ENCODE measurements at places on chromosomes 2 and 18.

- no peak for DNase-seq
Observed at GRCh38 chr2:174740721-174741120, 23.6 kb downstream of the CHRNA1 start.

GRCh38 chr18:58495207-58495606 lies 133.7 kb downstream of the ALPK2 start:
- DNase-seq: no peak

- DNase-seq: no peak
Observed at GRCh38 chr2:241559323-241560161, 997 bp downstream of the BOK start.

- DNase-seq: no peak
Observed at GRCh38 chr2:52613064-52613463, 1154.5 kb upstream of the CHAC2 start.

DNA sequence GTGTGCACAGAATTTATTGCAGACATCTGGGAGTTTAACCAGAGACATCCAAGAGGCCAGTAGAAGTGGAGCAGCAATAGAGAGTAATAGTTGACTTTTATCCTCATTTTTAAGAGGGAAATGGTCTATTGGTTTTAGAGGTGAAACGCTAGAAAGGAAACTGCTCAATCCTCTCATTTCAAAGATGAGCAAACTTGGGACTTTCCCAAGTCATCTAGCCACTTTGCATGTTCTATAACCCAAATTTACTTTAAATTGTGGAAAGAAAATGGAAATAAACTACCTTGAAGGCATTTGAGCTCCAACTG lies 601.7 kb downstream of the ARHGAP15 start:
- no peak for DNase-seq

GRCh38 chr2:160266037-160266551 lies 66.0 kb upstream of the ITGB6 start:
- DNase-seq: peak; percentile 20

DNA sequence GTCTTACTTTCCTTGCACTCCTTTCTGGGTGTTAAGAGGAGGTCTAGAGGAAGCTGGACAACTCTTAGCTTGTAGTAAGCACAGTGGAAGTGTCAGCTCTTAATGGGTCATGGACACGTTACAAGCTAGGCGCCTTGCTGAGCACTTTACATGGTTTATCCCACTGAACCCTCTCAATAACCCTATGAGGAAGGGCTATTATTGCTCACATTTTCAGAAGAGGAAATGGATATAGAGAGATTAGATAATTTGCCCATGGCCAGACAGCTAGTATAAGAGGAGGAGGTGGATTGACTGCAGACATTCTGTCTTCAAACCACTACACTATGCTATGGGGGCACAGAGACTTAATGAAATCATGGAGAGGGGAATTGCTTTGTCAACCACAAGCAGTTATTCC lies 8.3 kb upstream of the IL1RN start:
- DNase-seq: no peak

- no peak for DNase-seq
Observed at GRCh38 chr2:198762441-198762840, 695.3 kb downstream of the SATB2 start.

- no peak for DNase-seq
Observed at GRCh38 chr2:69641887-69642708, 1.4 kb downstream of the AAK1 start.

- no peak for DNase-seq
Observed at GRCh38 chr2:128290356-128290755, 28.3 kb downstream of the HS6ST1 start.

DNA sequence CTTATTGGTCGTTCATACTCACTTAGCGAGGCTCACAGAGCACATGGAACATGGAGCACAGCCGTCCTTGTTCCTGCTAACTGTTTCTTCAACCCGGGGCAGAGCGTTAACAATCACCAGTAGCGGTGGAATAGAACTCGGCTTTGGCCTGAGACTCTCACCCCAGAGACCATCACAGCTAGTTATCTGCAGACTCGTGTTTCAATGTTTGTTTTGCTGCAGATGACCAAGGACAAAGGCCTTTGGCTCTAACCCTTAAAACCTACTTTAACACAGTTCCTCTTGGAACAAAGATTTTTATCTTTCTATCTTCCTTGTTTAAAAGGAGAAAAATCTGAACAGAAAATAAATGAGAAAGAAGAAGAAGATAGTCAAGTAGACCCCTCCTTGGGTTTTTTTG lies 320.2 kb upstream of the UBE2E3 start:
- DNase-seq: no peak

DNA sequence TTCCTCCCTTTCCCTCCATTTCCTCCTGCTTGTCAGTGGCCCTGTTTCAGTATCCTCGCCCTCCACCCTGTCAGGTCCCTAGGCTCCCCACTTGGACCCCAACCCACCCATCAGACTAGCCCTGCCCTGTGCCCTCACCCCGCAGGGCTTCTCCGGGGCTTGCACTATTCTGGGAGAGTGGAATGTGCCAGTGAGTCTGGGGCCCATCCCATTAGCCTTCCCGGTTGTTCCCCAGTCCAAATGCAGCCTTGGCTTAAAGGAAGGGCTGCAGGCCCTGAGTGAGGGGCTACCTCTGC lies 45.5 kb downstream of the MYO7B start:
- DNase-seq: no peak

GRCh38 chr18:54440292-54440691 lies 82.6 kb downstream of the C18orf54 start:
- no peak for DNase-seq

GRCh38 chr18:13375302-13376255 lies 157.0 kb downstream of the LDLRAD4 start:
- DNase-seq: peak; percentile 59

- no peak for DNase-seq
Observed at GRCh38 chr2:127408807-127409099, 9.5 kb upstream of the PROC start.

GRCh38 chr2:56749152-56749752 lies 565.5 kb downstream of the CCDC85A start:
- DNase-seq: no peak

DNA sequence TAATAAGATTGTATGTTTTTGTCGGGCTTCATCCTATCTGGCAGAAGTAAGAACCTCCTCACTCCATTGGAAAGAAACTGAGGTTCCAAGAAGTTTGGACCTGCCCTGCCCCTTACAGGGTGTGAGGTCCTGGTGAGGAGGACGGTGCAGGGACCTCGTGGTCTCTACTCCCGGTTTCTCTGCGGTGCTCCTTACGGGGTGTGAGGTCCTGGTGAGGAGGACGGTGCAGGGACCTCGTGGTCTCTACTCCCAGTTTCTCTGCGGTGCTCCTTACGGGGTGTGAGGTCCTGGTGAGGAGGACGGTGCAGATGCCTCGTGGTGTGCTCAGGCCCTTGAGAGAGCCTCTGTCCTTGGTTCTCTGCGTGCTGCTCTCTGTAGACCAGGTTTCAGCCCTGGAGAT lies 5.2 kb downstream of the CTDP1 start:
- DNase-seq: no peak

DNA sequence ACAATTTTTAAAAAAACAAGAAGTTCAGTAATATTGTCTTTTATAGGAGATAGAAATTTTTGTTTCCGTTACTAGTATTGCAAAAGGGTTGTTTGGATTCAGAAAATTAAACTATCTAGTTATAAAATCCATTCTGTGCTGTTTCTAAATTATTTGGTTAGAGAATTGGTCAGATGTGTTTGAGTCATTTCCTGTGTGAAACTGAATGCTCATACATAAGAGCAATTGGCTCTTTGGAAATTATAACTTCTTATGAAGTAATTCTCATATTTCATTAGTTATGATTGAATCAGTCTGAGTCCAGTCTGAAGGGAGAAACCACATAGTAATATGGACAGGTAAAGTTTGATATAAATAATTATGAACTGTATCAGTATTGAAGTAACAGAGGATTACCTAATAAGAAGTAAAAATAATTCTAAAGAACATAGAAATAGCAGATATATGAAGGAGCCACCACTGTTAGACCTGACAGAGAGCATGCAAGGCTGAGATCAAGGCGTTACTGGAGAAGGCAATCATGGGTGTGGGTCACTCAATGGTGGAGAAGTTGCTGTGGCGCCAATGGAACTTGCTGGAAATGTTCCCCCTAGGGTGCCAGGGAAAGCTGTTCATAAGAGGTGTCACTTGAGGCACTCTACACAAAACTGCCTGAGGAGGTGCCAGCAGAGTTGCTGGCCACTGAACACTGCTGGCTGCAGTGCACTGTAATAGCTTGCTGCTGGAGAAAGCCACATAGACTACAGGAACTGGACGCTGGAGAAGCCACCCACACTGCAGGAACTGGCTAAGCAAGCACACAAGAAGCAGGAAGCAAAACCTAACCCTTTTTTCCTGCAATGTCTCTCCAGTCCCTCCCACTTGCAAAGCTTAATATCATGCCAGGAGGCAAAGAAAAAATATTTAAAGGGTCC lies 18.0 kb upstream of the FAP start:
- DNase-seq: no peak

DNA sequence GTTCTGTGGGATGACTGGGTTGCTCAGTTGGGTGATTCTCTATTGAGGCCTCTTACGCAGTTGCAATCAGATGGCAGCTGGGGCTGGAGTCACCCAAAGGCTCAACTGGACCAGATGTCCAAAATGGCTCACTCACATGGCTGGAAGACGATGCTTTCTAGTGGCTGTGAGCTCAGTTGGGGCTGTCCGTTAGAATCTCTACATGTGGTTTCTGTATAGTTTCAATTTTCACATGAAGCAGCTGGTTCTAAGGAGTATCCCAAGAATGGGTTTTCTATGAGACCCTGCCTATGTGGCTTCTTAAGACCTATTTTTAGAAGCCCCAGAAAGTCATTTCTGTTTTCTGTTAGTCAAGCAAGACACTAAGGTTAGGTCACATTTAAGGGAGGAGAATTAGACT lies 4.4 kb downstream of the XRCC5 start:
- DNase-seq: no peak

DNA sequence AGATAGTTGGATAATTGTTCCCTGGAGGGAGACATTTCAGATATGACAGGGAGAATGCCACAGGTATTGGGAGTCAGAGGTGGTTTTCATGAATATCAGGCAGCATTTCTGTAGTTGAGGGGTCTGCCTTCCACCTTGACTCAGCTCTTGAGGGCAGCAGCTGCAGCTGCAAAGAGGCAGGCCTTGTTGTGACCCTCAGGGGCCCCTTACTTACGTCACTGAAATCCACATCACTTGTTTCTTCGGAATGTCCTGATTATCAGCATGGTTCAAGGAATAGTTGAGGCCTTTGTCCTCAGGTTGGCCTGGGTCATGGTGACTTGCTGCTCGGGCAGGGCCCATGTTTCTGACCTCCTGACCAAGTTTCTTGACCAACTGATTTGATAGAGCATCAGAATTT lies 46.9 kb downstream of the TMEM17 start:
- no peak for DNase-seq

GRCh38 chr2:46562451-46562840 lies 83.1 kb downstream of the TMEM247 start:
- DNase-seq: no peak

- no peak for DNase-seq
Observed at GRCh38 chr2:41241325-41242000, 789.6 kb upstream of the SLC8A1 start.

DNA sequence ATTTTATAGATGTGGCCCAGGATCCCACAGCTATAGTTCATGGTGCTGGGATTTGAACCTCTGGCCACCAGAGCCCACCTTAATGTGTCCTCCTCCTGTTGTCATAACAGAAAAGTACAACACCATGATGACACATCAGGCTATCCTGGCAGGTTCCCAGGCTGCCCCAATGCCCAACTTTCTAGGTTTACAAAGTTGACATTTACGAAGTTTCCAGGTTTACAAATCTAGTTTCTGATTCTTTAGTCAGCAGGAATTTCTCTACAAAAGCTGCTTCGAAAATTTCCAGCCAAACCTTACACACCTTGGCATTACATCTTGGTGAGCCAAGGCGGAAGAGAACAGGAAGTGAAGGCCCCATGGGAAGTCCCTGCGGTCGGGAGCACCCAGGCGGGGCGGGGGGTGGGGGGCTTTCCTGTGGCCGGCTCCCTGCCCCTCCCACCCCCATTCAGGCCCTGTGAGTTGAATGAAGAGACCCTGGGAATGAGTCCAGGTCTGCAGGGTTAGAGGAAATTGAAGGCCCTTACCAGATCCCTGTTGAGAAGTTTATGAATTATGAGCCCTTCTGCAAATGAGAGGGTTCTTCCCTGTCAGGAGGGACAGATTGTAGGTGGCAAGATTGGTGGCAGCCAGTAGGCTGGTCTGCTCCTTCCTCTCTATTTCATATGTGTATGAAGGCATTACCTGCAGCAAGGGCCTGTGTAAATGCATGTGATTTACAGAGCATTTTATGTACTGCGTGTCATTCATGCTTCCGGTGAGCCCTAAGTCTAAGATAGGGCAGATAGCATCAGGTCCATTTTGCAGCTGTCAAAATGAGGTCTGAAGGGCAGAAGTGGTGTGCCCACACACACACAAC lies 11.1 kb upstream of the IL1RN start:
- no peak for DNase-seq

DNA sequence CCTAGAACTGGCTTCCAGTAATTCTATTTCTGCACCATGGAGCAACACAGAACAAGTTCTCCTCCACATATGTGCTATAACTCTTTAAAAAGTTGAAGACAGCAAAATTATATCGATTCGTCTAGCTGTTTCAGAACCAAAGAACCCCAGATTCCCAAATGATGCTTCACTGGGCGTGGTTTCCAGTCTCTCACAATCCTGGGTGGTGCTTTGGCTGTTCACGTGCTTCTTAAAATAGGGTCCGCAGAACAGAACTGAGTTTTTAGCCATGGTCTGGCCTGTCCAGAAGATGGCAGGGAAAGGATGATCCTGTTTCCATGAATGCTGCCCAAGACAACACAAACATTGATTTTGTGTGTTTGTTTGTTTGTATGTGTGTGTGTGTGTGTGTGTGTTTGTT lies 37.6 kb upstream of the PARD3B start:
- no peak for DNase-seq

DNA sequence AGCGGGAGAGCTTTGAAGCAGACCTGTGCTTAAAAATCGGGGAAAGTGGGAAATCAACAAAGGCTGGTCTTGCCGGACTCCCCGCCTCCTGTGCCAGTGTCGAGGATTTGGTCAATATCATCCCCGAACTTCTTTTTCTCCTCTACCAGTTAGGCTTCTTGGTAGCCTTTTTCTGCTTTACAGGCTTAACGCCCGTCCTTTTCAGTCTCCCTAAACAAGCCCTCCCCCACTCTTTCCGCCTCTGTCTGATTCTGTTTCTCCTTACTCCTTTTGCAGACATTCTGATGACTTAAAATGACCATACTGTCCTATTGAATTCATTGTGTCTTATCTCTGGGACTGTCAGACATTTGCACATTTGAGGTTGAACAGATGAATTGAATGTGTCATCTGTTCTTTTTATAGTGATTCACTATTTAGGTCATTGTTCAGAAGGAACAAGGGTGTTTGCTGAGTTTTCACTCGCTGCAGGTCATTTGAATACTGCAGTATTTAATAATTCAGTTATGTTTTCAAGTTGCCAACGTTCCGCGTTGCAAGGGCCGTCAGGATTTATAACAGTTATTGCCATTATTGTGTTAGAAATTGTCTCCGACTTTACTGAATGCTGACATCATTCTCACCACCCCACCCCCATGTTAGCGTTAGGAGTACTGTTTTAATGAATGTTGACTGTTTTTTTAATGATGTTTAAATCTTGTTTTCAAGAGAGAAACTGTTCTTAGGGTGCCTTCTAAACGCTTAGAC lies 1.1 kb downstream of the ITGAV start:
- DNase-seq: no peak
